ENCODE measurements at places on chromosomes 16 and 17.

- no peak for DNase-seq
These were observed 2.8 kb downstream of the GPS1 start for GRCh38 chr17:82054351-82055022.

- DNase-seq: no peak
These were observed 117.6 kb upstream of the HAS3 start for GRCh38 chr16:68987734-68988457.

DNA sequence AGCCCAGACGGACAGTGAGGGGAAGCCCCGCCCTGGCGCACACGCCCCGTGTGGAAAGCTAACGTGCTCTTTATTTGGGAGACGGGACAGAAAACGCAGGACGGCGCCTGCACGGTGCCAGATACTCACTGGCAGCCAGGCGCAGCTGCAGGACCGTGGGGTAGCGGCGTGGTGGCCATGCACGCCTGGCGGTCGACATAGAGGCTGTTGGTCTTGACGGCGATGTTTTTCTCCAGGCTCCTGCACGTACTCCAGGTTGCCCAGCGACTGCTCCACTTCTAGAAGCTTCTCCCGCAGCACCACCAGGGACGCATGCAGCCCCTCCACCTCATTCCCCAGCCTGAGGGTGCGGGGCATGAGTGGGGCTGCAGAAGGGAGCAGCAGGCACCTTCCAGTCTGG is 5.1 kb upstream of the C1QTNF8 start:
- DNase-seq: no peak

DNA sequence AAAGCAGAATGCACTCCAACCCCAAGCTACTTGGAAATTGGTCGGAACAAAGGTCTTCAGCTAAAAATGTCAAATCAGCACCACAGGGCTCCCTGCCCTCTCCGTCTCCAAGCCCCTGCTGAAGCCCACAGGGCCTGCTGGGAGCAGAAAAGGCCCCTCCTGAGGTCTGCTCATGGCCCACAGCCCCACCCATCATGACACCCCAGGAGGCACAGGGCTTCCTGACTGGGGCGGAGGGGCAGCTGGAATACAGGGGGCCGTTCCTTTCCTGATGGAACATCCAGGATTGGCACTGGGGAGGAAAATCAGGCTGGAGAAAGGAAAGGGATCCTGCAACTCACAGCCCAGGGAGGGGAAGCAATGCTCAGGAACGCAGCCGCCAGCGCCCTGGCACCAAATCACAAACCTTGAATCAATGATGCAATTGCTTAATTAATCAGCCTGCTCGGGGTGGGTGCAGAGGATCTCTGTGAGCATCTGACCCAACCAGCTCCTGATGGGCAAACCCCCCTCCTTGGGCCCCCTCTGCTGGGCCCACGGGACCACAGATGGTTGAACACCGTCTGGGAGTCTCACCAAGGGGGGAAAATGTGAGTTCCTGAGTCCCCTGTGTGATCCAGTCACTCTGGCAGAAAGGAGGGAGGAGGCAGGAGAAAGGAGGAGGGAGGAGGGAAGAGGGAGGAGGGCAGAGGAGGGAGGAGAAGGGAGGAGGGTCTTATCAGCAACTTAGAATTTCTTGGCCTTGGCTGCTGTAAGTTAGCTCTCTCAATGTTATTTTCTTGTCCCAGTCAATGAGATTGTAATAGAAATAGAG is 155.5 kb downstream of the ZNF423 start:
- no peak for DNase-seq

DNA sequence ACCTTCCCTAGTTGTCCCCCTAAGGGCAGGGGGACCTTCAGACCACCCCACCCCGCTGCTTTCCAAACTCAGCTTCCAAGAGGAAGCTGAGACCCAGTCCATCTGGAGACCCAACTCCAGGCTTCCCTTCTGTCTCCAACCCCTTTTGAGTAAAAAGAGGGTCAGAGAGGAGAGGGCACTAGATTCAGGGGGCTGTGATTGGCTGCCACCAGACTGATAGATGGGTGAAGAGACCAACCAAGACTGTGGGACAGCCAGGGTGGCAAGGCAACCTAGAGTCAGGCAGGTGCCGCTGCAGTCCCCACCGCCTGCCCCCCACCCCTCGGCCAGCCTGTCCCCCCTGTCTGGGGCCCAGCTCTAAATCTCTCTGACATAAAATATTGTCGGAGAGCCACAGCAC is 92.5 kb downstream of the SDK2 start:
- DNase-seq: no peak

GRCh38 chr17:68595496-68595895 is 5.7 kb downstream of the FAM20A start:
- no peak for DNase-seq

DNA sequence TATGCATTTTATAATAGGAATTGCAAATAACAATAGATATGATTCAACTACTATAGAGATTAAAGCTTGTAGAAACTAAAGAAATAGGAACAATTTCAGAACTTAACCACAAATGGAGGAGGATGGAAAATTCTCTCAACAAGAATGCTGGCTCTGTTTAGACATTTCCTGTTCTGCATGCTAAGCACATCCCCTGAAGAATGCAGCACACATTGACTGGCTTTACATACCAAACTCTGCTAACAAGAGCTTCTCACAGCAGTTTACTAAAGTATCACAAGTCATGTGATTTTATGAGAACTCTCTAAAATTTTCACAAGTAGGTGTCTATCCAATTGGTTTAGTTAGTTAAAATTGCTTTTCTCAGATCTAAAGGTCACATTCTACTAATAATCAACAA is 85.2 kb downstream of the SPAG9 start:
- no peak for DNase-seq

GRCh38 chr17:21475571-21475970 is 99.4 kb downstream of the KCNJ12 start:
- DNase-seq: no peak

DNA sequence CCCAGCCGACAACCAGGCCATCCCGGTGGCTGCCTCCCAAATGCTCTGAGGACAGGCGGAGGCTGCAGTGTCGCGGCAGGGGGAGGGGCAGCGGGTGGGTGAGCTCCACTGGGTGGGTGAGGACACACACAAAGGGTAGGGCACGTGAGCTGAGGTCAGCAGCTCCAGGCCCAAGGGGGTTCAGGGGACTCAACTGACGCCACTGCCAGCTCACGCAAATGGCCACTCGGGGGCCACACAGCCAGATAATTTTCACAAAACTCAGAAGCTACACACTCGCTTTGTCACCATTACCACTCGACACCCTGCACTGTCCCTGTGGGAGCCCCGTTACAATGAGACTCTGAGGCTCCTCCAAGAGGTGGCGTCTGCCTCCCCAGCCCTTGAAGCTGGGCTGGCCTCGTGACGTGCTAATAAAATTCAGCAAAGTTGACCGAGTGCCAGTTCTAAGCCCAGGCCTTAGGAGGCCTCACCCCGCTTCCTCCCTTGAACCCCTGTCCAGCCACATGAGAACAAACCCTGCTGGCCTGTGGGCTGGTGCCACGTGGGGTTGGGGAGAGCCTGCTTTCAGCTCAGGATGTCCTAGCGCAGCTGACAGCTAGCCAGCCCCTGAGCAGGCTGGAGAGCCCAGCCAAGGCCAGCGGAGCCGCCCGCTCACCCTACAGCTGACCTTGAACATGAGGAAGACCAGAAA is 56.9 kb downstream of the RMI2 start:
- no peak for DNase-seq

All from NCI-H748 treated with DMSO at 0.1 percent for 48 hours (cell line).